Liver (tissue), 10 donors: ENCODE measurements at places on chromosomes 12 and 14. TPM values are rescaled to one million over a fixed set of nuclear protein-coding genes. Genes with fewer than 3 reads are reported as not detected.

PPFIA2 gene
- 0.50 TPM for total RNA-seq

BEGAIN gene
- total RNA-seq: 0.47 TPM

USP15 gene
- 65.1 TPM for total RNA-seq

KRT75 gene
- not detected for total RNA-seq

MTA1 gene
- total RNA-seq: 27.9 TPM

RASSF9 gene
- total RNA-seq: 0.84 TPM

SMOC1 gene
- 43.7 TPM for total RNA-seq

PMEL gene
- total RNA-seq: 4.5 TPM

CCNT1 gene
- 18.2 TPM for total RNA-seq

IFNG-AS1 gene
- total RNA-seq: not detected

TMEM132D gene
- total RNA-seq: 0.14 TPM

P2RX7 gene
- total RNA-seq: 3.2 TPM

CEBPE gene
- 4.4 TPM for total RNA-seq

SLC6A13 gene
- 12.0 TPM for total RNA-seq

ENDOU gene
- 0.25 TPM for total RNA-seq

MYF6 gene
- total RNA-seq: not detected

CYP27B1 gene
- 0.05 TPM for total RNA-seq

CLSTN3 gene
- 27.1 TPM for total RNA-seq

SERPINA3 gene
- total RNA-seq: 2,087 TPM

DLGAP5 gene
- under 0.01 TPM for total RNA-seq

KIF26A gene
- total RNA-seq: 1.8 TPM

ALDH2 gene
- 93.1 TPM for total RNA-seq

GPR84 gene
- 0.37 TPM for total RNA-seq

BLOC1S1 gene
- total RNA-seq: 79.6 TPM

LYZ gene
- total RNA-seq: 24.7 TPM

AMN gene
- total RNA-seq: 51.2 TPM

SIX6 gene
- not detected for total RNA-seq

AQP6 gene
- not detected for total RNA-seq

FAM90A1 gene
- total RNA-seq: not detected

DHRS1 gene
- total RNA-seq: 30.3 TPM

MMP17 gene
- total RNA-seq: 0.37 TPM

CMA1 gene
- not detected for total RNA-seq

TEAD4 gene
- 2.5 TPM for total RNA-seq

SERPINA10 gene
- total RNA-seq: 105 TPM

C3AR1 gene
- total RNA-seq: 8.8 TPM

ASIC1 gene
- 0.08 TPM for total RNA-seq

LUM gene
- total RNA-seq: 3.7 TPM

MANSC4 gene
- not detected for total RNA-seq

WBP11 gene
- 13.6 TPM for total RNA-seq

HOXC12 gene
- not detected for total RNA-seq

CLEC6A gene
- total RNA-seq: not detected

MUCL1 gene
- total RNA-seq: not detected

CCDC196 gene
- 5.4 TPM for total RNA-seq

IL31 gene
- not detected for total RNA-seq

SMIM41 gene
- 0.50 TPM for total RNA-seq
